ENCODE measurements at places on chromosomes 7 and 10.

DNA sequence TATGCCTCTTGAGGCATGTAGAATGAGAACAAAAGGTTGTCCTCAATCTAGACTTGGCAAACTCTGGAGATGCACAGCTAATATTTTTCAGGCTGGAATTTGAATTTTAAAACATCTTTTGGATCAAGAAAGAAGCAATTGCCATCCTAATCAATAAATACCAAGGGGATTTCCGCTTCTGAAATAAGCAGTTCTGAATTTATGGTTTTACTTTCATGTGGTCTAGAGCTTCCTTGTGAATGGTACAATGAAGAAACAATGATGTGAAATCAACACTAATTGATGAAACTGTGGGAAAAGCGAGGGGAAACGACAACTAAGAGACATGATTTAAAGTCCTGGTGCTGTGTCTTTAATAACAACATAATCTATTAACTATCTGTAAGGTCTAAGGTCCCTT lies 1202.7 kb downstream of the SORCS3 start:
- DNase-seq: no peak

GRCh38 chr7:81833401-81833800 lies 63.6 kb upstream of the HGF start:
- DNase-seq: no peak

- no peak for DNase-seq
Observed at GRCh38 chr10:71280825-71281224, 38.2 kb upstream of the SLC29A3 start.

GRCh38 chr10:33657154-33657908 lies 322.9 kb upstream of the NRP1 start:
- no peak for DNase-seq

DNA sequence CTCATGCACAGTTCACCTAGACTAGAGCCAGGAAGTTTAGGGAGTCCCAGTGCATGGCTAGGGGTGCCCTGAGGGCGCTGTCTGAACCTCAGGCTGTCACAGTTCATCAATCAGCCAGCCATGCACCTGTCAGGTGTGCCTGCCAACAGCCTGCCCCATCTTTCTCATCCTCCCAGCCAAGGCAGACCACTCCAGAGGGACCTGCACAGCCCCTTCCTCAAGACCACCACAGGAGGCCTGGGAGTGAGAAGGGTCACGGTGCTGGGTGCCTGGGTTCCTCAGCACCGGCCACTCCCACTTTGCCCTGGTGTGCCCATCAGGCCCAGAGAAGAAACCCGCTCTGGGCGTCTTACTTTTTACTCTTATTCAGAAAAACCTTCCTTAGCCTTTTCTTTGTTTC lies 8.4 kb downstream of the ATP6V1F start:
- DNase-seq: no peak

DNA sequence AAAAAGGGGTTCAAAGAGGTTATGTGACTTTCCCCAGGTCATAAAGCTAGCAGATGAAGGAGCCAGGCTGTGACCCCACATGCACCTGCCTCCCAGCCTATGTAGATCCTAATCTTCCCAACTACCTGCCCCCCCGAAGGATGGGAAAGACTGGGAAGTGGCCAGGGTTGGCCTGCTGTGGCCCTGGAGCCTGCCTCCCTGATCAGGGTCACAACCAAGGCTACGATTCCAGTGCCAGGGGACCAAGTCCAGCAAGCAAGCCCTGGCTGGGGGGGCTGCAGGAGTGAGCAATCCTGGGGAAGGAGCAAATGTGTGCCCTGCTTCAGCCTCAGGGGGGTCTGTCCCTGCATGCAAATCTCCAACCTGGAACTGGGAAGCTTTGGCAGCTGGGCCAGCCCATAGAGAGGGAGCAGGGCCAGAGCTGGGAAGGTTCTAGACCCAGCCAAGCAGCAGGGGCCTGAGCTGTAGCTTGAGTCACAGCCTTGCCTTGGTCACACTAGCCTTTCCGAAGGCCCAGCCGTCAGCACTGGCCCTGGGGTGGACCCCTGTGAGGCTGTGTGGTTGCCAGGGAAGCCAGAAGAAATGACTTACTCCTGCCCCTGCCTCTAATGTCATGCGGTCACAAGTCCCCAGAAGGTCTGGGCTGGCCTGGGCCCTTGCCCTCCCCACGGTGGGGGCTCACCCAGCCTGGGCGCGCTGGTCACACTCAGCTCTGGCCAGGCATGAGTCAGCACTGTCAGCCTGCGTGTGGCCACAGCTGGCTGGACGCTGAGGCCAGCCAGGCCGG lies 96.4 kb upstream of the ZMIZ1 start:
- DNase-seq: no peak

DNA sequence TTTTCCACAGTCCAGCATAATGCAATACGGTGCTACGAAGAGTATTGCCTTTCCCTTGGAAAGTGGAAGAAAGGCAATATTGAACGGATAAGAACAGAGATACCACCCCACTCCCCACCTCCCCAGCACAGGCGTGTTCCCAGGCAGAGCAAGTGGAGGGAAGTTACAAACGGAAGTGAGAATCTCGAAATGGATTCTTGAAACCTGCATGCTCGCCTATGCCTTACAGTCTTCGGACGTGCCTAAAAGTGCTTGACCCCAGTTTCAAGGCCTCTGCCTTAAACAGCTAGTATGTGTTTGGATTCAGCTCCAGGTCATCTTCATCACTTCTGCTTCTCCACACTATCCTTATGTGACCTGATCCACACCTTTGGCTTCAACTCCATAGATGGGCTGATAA lies 35.0 kb upstream of the USP6NL start:
- no peak for DNase-seq

DNA sequence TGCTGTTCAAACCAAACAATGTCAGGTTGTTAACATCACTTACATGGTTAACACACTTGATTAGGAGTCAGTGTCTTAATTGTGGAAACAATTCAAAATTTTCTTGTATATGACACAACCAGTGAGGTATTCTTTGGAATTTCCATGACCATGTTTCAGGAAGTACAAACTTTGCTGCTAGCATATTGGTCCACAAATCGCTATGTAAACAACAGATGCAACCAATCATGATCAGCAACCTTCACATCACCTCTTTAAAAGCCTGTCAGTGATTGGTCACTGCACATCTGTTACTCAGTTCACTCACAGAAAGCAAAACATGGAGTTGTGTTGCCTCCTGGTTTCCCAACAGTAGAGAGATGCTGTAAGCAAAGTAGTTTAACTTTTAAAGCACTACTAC lies 108.9 kb upstream of the FAM3C start:
- DNase-seq: no peak

GRCh38 chr10:131363416-131363815 lies 51.9 kb upstream of the TCERG1L start:
- DNase-seq: no peak

GRCh38 chr7:19107356-19108146 lies 9.9 kb downstream of the TWIST1 start:
- no peak for DNase-seq

GRCh38 chr10:69817078-69817581 lies 15.4 kb downstream of the COL13A1 start:
- no peak for DNase-seq

DNA sequence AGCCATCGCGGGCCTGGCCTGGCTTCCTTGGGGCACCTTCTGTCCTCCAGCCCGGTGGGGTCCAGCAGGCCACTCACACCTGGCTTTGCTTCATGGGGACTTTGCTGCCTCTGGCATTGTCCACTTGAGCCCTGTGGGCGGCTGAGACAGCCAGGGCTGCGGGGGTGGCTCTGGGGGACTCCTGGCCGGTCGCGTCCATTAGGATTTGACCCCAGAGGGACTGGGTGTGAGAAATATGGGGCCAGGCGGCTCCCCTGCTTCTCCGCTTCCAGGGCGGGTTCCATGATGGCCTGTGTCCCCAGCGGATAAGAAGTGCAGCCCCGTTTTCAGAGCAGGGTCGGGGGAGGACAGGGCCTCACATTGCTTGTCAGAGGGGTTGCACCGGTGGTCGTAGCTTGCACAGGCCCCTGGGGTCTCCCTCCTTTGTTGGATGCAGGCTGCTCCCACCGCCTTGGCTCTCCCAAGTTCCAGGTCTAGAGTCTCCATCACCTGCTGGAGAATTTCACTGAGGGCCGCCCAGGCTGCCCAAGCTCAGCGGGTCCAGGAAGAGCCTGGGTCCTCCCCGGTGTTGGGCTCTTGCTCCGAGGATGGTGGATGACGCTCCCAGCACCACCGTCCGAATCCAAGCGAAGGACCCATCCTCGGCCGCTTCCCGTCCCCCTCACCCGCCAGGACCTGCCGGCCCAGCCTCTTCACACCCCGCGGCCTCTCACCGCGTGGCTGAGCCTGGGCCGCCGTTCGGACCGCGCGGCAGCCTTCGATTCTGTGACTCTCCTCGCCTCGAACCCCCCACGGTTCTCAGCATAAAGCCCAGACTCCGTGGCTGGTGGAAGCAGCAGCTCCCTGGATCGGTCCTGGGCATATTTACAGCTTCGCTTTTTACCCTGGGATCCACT lies 140.1 kb downstream of the DYNC2I1 start:
- DNase-seq: no peak

DNA sequence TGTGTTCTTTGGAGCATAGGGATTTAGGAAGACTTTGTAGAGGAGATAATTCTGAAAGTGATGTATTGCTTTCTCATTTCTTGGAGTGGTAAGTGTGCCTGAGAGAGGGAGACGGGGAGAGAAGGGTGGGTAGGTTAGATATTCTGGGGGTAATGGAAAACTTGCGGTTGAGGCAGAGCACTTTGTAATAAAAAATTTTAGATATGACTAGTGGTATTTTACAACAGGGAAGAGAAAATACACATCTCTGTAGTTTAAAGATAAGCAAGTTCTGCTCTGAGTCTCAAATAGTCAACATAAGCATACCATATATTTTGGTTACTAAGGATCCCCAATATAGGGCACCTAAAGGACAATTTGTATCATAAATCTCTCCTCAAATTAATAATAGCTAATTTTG lies 6.6 kb downstream of the VPS50 start:
- DNase-seq: no peak

- DNase-seq: no peak
Observed at GRCh38 chr10:111204838-111205237, 128.0 kb downstream of the ADRA2A start.

DNA sequence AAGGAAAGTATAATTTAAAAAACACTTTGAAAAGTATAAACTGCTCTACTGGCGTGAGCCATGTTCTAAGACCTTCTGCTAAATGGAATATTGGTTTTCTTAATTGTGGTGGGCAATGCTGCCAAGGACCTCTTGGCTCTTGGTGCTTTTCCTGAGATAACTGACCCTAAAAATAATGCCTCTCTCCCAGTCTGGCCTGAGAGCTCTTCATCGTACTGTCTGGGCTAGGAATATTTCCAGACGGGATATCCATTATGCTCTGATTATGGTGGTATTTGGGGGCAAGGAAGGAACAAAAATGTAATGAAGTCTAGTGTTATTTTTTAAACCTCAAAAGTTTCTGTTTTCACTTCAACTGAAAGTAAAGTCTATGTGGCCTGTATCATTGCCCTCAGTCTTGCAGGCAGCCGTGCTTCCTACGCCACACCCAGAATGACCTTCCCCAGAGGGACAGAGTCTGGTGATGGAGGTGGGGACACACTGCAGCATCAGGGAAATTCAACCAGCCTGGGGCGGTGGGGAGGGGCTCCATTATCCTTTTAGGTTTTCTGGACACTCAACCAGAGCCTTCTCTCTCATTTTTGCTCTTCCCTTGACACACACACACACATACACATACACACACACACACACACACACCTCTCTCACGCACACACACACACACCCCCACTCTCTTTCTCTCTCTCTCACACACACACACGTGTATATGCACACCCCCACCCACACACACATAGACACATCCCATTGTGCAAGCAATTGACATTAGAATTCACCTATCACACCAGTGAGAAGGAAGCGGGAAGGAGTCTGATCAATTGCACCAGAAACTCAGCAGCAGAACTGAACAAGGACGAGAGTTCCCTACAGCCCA lies 99.6 kb downstream of the LRRC18 start:
- no peak for DNase-seq

GRCh38 chr10:10677479-10677878 lies 340.2 kb upstream of the CELF2 start:
- DNase-seq: no peak

DNA sequence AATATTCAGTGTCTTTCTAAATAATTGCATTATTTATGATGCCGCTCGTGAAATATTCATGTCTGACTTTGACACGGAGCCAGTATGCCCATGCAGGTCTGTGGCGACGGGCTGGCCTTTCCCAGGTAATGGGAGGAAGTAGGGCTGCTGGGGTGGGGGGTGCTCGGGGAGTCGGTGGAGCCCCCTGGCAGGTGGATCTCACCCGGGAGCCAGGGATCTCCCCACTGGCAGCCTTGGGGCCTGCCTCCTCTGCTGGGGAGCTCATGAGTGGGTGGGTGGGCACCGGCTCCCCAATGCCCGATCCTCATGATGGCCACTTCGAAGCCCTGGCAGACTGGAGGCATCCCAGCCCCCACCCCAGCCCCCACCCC lies 52.8 kb downstream of the PWWP2B start:
- DNase-seq: no peak

DNA sequence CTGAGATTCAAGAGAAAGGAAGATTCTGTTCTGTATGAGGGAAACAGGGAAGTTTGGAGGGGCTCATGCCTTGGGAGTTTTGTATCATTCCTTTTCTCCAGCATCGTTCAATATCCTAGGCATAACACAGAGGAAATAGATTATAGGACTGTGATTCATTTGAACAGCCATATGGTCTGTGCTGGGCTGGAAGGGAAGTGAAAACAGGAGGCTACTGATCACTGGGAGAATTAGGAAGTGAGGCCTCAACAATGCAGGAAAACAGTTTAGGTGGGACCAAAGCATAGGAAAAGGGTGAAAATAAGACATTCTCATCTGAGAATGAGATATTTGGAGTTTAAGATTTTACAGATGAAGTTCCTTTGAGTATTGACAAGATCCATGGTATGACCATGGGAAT lies 70.7 kb upstream of the MKX start:
- DNase-seq: no peak
